Smooth muscle cell of the umbilical artery (primary cell): ENCODE measurements at places on chromosomes 3 and 15. TPM values are rescaled to one million over a fixed set of nuclear protein-coding genes. Genes with fewer than 3 reads are reported as not detected.

Gene GOLGA6D
- 0.05 TPM in 1 of 2 replicates, not detected in the other for total RNA-seq

Gene VPS13C
- 73.3 and 78.4 TPM in 2 replicates for total RNA-seq

Gene GOLGA8T
- total RNA-seq = not detected in 2 replicates

Gene FBLN2
- total RNA-seq = 63.9 and 254 TPM in 2 replicates

Gene SKOR1
- total RNA-seq = 0.09 TPM in 1 of 2 replicates, not detected in the other

Gene ST3GAL6
- total RNA-seq = 14.3 and 25.8 TPM in 2 replicates

Gene GADL1
- not detected in 2 replicates for total RNA-seq

Gene LIPH
- not detected in 2 replicates for total RNA-seq

Gene ERICH6
- total RNA-seq = not detected in 2 replicates

Gene WNT7A
- not detected in 2 replicates for total RNA-seq

Gene EDC3
- 8.9 and 17.8 TPM in 2 replicates for total RNA-seq

Gene CCDC54
- total RNA-seq = not detected in 2 replicates

Gene LRRC34
- 0.59 and 1.8 TPM in 2 replicates for total RNA-seq

Gene IQCF5
- not detected in 2 replicates for total RNA-seq

Gene PLSCR5
- total RNA-seq = not detected in 2 replicates

Gene PIAS1
- total RNA-seq = 9.2 and 13.7 TPM in 2 replicates

Gene COLQ
- 0.23 and 0.30 TPM in 2 replicates for total RNA-seq

Gene ZMYND10
- 0.30 and 0.88 TPM in 2 replicates for total RNA-seq

Gene IREB2
- total RNA-seq = 30.0 and 43.4 TPM in 2 replicates

Gene SCN11A
- not detected in 2 replicates for total RNA-seq

Gene PRR23A
- not detected in 2 replicates for total RNA-seq
